ENCODE measurements at places on chromosomes 6 and 20.

GRCh38 chr6:77326029-77326428 lies 137.3 kb downstream of the HTR1B start:
- DNase-seq: no peak

DNA sequence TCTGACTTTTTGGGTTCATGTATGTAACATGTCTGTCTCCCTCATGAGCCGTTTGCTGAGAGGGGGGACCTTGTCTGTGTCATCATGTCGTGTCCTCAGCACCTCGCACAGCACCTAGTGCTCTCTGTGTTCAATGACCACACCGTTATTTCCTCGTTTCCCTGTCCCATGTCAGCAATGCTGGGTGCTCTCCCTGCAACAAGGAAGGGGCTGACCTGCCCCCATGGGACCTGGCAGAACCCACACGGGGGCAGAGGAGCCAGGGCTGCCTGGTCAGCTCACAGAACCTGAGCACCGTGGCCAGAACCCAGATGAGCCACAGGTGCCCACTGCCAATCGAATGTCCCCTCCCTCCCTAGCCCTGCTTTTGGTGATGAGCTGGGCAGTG lies 7.3 kb downstream of the ADA start:
- no peak for DNase-seq

DNA sequence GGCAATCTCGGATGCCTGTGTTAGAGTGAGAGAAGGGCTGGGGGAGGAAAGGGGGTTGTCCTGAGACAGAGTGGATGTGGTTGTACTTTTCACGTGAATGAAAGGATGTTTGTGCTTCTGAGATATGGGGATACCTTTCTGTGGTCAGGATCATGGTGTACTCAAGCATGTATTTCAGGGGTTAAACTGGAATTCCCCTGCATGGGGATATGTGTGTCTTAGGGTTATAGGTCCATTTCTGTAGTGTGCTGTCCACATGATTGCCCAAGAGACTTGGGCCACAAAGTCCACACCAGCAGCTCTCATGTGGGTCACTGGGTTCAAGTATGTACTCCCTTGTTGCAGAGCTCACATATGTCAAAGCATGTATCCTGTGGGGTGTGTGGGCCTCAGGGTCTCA lies 10.5 kb downstream of the SYNGAP1 start:
- DNase-seq: no peak

DNA sequence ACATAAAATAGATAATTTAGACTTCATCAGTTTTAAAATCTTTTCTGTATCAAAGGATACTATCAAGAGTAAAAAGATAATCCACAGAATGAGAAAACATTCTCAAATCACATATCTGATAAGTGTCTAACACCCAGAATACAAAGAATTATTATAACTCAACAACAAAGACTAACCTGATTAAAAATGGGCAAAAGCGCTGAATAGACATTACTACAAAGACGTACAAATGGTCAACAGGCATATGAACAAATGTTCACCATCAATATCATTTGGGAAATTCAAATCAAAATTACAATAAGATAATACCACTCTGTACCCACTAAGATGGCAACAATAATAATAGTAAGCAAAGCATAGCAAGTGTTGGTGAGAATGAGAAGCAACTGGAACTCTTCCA lies 503.8 kb downstream of the CDH26 start:
- no peak for DNase-seq

DNA sequence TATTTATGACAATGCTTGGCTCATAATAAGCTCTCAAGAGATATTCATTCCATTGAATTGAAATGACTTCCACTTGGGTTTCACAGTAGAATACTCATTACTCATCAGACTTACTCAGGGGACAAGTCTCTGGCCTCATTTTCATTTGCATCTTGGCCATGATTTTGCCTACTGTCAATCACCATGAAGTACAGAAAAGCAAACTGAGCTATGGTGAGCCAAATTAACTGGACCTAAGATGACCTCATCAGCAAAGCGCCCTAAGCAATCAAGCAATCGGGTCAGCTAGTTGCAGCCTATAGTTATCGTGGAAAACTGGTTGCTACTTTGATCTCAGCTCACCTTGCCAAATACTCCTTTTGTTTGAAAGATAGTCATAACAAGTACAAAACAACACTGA lies 494.7 kb upstream of the SLC35B3 start:
- DNase-seq: no peak

GRCh38 chr6:169479783-169480495 lies 221.9 kb downstream of the WDR27 start:
- DNase-seq: no peak

DNA sequence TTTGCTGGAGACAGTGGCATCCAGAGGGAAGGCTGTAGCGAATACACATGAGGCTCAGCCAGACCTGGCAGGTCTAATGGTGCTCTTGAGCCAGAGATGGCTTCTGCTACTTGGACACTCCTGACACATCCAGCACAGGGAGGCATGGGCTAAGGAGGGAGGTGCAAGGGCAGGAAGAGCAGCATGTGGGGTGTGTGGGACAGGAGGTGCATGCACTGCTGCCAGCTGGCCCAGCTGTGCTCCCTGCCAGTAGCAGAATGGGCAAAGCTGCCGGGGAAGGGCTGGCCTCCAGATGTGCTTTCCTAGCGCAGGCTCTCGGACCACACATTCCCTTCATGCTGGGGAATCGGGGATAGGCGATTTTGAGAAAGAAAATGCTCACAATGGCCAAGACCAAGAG lies 309.2 kb downstream of the CDC5L start:
- no peak for DNase-seq

GRCh38 chr6:34472425-34472824 lies 6.5 kb downstream of the PACSIN1 start:
- no peak for DNase-seq

- peak; percentile 80 for DNase-seq
Measured at GRCh38 chr6:28880894-28881780, 42.6 kb downstream of the TRIM27 start.

DNA sequence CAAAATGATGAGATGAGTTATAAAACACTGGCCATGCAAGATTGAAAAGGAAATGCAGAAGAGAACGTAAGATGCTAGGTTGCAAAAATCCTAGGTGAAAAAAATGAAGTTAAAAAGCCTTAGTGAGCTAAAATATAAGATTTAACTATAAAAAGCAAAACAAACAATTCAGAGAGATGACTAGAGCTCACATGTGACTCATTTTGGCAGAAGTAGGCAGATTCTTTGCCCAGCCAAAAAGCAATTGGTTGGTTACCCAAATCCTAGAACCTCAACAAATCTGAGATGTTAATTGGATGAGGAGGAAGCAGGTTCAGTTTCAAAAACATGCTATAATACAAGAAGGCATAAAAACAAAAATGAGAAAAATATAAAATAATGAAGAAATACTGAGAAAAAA lies 249.1 kb downstream of the OGFRL1 start:
- DNase-seq: no peak

- DNase-seq: no peak
Measured at GRCh38 chr20:63312690-63313348, 19.8 kb downstream of the COL20A1 start.

DNA sequence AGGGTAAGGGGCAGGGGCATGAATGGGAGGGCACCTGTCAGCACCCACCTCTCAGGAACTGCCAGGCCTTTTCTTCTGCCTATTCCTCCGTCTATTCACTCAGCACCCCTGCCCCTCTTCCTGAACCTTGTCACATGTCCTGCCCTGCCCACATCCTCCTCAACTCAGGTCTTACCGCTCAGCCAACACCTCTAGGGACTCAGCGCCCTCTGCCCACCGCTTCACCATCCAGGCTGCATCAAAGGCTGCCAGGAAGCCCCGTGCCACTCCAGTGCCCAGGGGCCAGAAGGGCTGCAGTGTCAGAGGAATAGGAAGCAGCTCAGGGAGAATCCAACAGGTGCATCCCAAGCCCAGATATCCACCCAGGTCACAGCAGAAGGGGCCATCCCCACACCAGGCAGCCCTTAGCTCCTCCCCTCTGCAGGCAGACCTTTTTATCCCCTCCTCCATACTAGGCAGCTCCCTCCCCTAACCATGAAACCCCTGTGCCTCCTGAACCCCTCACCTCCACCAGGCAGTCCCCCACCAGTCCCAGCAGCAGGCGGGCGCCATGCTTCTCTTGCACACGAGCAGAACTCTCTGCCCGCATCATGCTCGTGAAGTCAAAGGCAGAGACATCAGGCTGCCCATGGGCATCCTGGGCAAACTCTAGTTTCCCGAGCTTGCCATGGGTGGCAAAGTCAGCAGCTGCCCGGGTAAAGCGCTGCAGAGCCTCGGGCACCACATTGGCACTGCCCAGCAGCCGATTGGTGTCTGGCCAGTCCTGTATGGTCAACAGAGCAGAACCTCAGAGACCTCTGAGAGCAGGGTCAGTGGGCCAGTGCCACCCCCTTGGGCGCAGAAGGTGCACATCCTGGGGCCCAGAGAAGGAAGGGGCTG lies 5.5 kb downstream of the MICAL1 start:
- no peak for DNase-seq
